ENCODE measurements at places on chromosomes 11 and 22. TPM values are rescaled to one million over a fixed set of nuclear protein-coding genes. Genes with fewer than 3 reads are reported as not detected.

Gene PRPF19
- 76.6 TPM for total RNA-seq

Gene TRPM5
- total RNA-seq: 0.73 TPM

Gene ZNF143
- 47.5 TPM for total RNA-seq

Gene MCHR1
- not detected for total RNA-seq

Gene PAMR1
- not detected for total RNA-seq

Gene LUZP2
- total RNA-seq: not detected

Gene PKDREJ
- not detected for total RNA-seq

Gene PRDM11
- total RNA-seq: 7.1 TPM

- no peak for DNase-seq
Observed at GRCh38 chr11:11020219-11020726, 162.4 kb upstream of the ZBED5 start.

DNA sequence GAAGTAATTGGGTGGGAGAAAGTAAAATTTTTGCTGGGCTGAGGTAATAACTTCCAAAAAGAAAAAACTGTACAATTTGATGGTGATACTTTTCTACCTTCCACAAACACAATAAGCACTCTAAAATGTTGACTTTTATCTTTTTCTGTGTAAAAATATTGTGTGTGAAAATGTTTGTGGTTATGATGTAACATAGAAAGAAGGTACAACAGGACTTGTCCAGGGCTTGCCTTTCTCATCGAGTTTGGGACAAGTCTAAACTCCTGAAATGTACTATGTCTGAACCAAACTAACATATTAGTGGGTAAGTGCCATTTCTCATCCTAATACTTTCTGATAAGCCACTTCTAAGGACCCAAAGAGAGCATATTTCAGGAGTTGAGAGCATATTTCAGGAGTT lies 174.2 kb upstream of the PDGFD start:
- DNase-seq: no peak

DNA sequence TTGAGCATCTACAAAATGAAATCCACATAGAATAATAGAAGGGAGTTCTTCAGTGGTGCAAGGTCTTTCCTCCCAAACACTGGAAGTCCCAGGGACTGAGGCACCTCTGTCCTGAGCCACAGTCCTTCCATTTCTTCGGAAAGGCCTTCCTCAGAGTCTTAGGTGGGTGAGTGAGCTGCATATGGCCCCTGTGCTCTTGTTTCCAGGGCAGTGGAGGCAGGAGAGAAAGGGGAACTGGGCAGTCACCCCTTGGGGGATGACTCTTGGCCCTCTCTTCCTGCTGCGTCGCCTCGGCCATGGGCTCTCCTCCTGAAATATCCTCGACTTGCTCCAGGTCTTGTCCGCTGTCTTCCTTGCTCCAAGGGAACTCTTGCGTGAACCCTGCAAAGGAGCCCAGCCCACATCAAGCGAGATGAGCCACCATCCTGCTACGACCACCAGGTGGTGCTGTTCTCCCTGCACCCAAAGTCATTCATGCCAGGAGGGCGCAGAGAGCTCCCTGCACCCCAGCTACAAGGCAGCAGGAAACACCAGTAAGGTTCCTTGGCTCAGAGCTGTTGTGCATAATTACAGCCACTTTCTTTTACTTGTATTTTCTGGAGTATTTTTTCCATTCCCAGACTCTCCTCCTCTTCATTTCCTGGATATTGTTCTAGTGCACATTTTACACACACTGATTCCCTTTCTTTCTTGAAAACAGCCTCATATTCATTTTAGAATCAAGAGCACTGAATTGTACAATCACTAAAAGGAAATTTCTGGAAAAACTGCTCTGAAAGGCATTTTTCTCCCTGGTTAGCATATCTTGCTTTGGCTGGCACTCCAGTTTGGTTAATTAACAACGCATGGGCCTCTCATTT lies 397.8 kb downstream of the OPCML start:
- no peak for DNase-seq

DNA sequence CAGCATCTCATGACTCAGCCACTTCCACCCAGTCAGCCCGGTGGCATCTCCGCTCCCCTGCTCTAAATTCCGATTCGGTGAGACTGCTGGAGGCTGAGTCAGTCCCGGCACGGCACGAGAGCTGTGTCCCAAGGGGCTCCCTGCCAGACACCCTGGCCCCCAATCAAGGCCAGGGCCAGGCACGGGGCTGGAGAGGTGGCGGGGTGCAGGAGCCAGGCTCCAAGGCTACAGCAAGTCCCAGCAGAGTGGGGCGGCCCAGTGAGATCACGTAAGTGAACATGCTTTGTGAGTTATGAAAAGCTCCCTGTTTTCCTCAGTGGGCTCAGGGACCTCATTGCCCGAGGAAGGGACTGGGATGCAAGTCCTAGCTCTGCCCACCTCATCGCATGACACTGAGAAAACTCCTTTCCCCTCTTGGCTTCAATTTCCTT lies 3.0 kb downstream of the C11orf68 start:
- no peak for DNase-seq

GRCh38 chr11:102347462-102348370 lies 702 bp downstream of the BIRC2 start:
- peak; percentile 32 for DNase-seq

DNA sequence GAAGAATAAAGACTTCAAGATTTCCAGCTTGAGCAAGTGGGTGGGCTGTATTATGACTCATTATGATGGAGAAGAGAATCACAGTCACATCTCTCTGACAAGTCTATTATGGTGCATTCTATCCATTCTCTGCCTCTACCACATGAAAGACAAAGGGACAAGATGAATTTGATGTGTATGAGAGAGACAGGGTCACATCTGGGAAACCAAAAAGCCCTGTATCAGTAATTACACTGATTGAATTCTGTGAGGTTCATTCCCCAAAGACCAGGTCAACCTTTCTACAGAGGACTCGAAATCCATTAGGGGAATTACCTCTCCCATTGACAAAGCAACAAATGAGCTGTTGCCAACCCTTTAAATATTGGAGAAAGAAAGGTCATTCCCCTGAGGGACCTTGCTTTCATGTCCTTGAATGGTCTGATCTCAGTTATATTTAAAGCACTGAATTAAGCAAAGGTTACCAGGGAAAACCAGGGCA lies 109.6 kb downstream of the USP35 start:
- DNase-seq: no peak

DNA sequence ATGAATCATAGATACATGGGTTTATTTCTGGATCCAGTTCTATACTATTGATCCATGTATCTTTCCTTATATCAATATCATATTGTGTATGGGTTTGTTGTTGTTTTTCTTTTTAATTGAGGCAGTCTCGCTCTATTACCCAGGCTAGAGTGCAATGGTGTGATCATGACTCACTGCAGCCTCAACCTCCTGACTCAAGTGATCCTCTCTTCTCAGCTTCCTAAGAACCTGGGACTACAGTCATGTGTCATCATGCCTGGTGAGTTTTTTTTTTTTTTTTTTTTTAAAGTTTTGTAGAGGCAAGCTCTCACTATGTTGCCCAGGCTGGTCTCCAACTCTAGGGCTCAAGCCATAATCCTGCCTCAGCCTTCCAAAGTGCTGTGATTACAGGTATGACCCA lies 1589.4 kb upstream of the TENM4 start:
- no peak for DNase-seq

DNA sequence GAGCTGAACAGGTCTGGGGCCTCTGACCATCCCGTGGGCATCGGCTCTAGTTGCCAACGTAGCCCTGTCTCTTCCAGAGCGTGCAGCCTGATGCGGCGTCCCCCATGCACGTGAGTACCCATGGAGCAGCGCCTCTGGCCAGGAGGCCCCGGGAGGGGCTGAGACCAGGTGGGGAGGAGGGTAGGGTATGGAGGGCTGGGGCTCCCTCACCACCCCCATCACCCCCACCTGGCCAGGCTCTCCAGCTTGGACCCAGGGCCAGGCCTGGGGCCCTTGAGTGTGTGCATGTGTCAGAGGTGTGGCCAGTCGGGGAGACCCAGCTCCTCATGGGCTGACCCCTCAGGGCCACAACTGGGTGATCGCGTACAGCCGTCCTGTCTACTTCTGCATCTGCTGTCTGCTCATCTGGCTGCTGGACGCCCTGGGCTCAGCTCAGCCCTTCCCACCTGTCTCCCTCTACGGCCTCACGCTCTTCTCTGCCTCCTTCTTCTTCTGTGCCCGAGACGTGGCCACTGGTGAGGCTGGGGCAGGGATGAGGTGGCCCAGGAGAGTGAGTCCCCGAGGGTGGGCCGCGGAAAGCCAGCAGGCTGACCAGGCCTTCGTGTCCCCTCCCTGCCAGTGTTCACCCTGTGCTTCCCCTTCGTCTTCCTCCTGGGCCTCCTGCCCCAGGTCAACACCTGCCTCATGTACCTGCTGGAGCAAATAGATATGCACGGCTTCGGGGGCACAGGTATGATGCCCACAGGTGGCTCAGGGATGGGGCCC lies 8.5 kb downstream of the PCNX3 start:
- DNase-seq: no peak

GRCh38 chr11:30586251-30587144 lies at the start of gene MPPED2:
MPPED2 (minus strand) TSS chr11:30586353; CDS start chr11:30580373, 5,980 bp downstream.
- no peak for DNase-seq

DNA sequence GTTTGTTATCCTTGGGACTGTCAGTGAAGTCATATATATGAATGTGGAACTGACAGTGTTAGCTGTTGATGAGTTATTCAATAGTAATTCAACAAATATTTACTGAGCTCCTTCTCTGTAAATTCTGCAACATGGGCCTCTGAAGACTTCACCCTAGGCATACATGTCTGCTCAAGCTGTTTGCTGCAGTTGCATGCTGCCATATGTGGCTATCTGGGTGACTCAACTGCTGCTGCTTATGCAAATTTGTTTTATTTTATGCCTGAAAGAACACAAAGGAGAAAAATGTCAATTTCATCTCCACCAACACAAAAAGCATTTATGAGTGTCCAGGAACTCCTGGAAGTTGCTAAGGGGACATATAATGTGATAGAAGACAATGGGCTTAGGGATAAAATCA lies 417.6 kb downstream of the AASDHPPT start:
- DNase-seq: no peak

- DNase-seq: peak; percentile 43
Observed at GRCh38 chr22:28443526-28443876, 236.1 kb downstream of the TTC28 start.

DNA sequence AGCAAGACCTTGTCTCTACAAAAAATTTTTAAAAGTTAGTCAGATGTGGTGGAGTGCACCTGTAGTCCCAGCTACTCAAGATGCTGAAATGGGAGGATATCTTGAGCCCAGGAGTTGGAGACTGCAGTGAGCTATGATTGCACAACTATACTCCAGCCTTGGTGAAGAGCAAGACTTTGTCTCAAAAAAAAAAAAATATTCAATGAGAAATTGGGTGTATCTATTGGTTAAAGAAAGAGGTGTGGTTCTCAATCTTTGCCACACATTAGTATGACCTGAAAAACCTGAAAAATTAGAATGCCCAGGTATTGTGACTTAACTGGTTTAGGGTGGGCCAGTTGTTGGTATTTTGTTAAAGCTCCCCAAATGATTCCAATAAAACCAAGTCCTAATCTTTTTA lies 32.4 kb downstream of the MTNR1B start:
- DNase-seq: no peak

GRCh38 chr11:111320728-111321568 lies 22.6 kb downstream of the POU2AF3 start:
- no peak for DNase-seq

DNA sequence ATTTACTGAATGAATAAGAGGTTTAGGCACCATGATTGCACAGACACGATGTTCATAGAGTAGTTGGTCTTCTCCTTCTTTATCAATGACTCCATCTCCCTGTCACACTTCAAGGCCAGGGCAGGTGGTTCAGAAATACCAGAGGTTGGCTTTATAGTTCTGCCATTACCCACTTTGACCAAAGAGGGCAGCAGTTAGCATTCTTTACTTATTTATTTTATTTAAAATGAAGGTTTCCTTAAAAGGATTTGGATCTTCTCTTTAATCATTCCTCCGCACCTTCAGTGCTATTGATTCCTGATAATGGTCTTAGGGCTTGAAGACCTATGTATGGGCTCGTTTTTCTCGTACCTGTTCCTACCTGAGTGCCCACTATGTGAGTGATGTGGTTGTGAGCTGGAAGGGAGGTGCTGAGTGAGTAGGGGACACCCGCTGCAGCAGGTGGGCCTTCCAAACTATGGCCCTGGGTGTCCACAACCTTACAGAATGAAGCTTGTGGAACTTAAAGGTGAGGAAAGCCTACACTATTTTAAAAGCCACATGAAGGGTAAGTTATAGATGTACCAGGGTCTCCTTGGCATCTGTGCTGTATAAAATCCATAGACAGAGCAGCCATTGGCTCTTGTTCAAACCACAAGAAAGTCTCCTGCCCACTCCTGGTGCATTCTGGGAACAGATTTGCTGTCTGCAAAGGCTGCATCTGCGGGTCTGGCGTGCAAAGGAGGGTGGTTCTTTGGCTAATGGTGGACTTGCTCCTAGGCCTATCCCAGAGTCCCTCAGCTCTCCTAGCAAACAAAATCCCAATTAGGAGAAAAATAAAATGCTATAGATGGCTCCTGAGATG lies 35.0 kb downstream of the TIMP3 start:
- DNase-seq: no peak

DNA sequence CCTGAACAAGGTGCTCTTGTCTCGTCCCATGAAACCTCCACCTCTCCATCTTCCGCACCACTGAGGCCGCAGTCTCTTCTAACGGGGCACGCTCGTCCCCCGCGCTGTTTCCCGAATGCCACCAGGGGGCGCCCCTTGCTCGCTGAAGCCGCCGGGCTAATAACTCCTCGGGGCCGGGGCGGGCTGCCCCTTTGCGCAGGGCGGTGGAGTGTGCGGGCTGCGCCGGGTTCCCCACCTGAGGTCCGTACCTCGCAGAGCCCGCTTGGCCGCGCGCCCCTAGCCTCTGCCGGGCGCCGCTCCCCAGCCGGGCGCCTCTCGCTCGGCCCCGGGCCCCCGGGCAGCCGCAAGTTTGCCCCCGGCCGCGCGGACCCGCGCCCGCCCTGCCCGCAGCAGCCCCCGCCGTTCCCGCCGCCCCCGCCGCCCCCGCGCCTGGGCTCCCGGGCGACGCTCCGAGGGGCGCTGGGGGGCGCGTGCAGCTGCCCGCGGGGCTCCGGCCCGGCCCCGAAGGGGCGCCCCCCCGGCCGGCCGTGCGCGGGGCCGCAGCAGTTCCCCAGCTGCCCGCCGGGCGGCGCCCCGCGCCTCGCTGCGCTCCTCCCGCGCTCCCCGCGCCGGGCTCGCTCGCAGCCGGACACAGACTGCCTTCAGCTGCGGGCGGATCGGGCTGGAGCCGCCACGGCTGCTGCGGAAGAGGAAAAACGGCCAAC lies at the start of gene GRIK4:
Gene GRIK4 (plus strand): TSS at position 633 of the 704 bp plus-strand sequence. CDS start 148,571 bp downstream, outside the sequence.
- peak; percentile 59 for DNase-seq

DNA sequence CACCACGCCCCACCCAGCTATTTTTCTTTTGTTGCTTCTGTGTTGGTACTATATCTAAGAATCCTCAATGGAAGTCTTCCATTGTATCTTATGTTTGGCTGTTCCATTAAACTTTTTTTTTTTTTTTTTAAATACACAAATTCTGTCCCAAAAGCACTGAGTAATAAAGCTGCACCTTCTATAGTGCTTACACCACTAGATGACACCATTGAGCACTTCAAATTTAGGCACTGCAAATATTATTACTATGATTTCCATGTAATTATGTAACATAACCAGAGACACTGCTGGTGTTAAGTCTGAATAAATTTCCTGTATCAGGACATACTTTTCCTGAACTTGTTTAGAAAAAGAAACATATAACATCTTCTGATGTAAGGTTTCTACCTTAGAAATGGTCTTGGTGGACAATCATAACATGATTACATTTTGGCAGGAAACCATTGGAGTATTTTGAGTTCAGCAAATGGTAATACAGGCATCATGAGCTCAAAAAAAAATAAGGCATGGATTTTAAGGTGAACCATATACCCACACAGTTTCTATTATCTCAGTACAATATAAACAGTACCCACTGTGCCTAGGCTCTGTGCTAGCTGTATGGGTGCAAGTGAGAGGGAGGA lies 110.5 kb downstream of the ATG16L2 start:
- DNase-seq: no peak

- no peak for DNase-seq
Observed at GRCh38 chr11:37896016-37896415, 1298.0 kb upstream of the RAG2 start.

GRCh38 chr11:126198648-126199047 lies 12.8 kb downstream of the RPUSD4 start:
- DNase-seq: no peak

Measured in naive thymus-derived CD4-positive, alpha-beta T cell (primary cell).